IMR-90 (cell line): ENCODE measurements at places on chromosomes 16 and 17.

GRCh38 chr17:48756830-48757251, 28.3 kb upstream of the HOXB13 start:
- H3K27me3 ChIP-seq: peaks cover 85% of the 10 kb centered on the region
- H3K4me3 ChIP-seq: no peak overlapping the region
- H3K36me3 ChIP-seq: no peaks in the 10 kb centered on the region
- no peak overlapping the region for H3K27ac ChIP-seq
- no peak for DNase-seq
- H3K4me1 ChIP-seq: no peaks in the 10 kb centered on the region

- peaks cover 6% of the 10 kb centered on the region; the same call in 1 of the 2 replicates for H3K4me1 ChIP-seq
- DNase-seq: no peak
- H3K27me3 ChIP-seq: no peaks in the 10 kb centered on the region
- no peak overlapping the region for H3K27ac ChIP-seq
These were observed 623 bp upstream of the DDX52 start for GRCh38 chr17:37643869-37644268.

DNA sequence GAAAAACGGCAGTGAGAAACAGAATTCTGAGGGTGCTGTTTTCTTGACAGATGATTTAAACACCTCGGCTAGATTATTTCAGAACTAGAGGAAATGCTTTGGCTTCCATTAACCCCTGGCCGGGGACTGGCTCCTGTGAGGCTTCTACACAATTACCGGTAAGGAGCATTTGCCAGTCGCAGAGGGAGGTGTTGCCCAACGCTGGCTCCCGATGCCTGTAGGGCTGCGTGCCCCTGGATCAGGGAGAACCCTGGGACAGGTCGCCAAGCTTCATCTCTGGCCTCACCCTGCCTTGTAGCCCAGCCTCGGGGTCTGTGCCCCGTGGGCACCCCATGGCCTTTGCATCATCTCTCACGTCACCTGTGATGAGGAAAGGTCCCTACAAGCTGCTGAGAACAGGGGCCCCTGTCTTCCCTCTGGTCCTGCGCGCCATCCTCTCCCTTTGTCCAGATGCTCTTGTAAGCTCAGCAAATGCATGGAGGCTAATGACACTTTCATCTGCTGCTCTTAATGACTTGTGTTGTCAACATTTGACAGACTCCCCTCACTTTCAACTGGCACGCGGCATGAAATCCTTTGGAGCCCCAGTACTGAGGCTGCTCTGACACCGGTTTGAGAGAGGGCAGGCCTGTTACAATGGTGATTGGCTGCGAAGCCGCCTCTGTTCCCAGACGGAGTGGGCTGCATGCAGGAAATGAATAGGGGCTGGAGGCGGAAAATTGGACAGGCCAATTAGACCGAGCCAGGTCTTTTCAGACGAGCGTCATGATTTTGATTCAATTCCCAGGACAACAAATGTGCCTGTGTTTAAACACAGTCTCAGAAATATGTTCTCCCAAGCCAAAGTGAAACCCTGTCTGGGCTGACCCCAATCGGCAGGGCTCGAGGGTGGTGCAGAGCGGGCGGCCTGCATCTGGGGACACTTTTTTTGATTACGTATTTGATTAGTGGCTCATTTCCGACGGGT, 85.5 kb upstream of the DOC2B start:
- no peaks in the 10 kb centered on the region for H3K36me3 ChIP-seq
- DNase-seq: no peak
- H3K27me3 ChIP-seq: peaks cover 9% of the 10 kb centered on the region; the same call in 1 of the 2 replicates
- no peaks in the 10 kb centered on the region for H3K4me1 ChIP-seq
- no peak overlapping the region for H3K4me3 ChIP-seq
- no peak overlapping the region for H3K27ac ChIP-seq

DNA sequence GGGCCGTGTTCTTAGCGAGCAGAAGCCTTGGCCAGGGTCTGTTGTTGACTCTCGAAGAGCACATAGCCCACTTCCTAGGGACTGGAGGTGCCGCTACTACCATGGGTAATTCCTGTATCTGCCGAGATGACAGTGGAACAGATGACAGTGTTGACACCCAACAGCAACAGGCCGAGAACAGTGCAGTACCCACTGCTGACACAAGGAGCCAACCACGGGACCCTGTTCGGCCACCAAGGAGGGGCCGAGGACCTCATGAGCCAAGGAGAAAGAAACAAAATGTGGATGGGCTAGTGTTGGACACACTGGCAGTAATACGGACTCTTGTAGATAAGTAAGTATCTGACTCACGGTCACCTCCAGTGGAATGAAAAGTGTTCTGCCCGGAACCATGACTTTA, 18.5 kb downstream of the RSPRY1 start:
- H3K4me1 ChIP-seq: no peaks in the 10 kb centered on the region
- DNase-seq: no peak
- no peak overlapping the region for H3K27ac ChIP-seq
- H3K4me3 ChIP-seq: no peak overlapping the region
- H3K27me3 ChIP-seq: no peaks in the 10 kb centered on the region

GRCh38 chr16:72910875-72911274, 137.1 kb downstream of the ZFHX3 start:
- H3K27me3 ChIP-seq: no peaks in the 10 kb centered on the region
- DNase-seq: no peak
- H3K4me1 ChIP-seq: peaks cover 1% of the 10 kb centered on the region
- peaks cover 2% of the 10 kb centered on the region; the same call in 1 of the 2 replicates for H3K36me3 ChIP-seq
- H3K27ac ChIP-seq: no peak overlapping the region

GRCh38 chr16:87895641-87896141, 26.4 kb upstream of the SLC7A5 start:
- no peak overlapping the region for H3K27ac ChIP-seq
- DNase-seq: peak; percentile 52
- H3K27me3 ChIP-seq: no peaks in the 10 kb centered on the region
- no peak overlapping the region for H3K4me3 ChIP-seq
- H3K4me1 ChIP-seq: peaks cover 6% of the 10 kb centered on the region

GRCh38 chr16:79772784-79773183, 172.2 kb upstream of the MAF start:
- no peak for DNase-seq
- H3K36me3 ChIP-seq: no peaks in the 10 kb centered on the region
- no peak overlapping the region for H3K4me3 ChIP-seq
- H3K4me1 ChIP-seq: no peaks in the 10 kb centered on the region
- H3K27me3 ChIP-seq: no peaks in the 10 kb centered on the region

GRCh38 chr17:55273579-55274354, 9.0 kb downstream of the HLF start:
- no peak for DNase-seq
- peaks cover 11% of the 10 kb centered on the region for H3K27me3 ChIP-seq
- no peaks in the 10 kb centered on the region for H3K36me3 ChIP-seq

GRCh38 chr16:86899757-86900156, 321.4 kb downstream of the FOXL1 start:
- H3K27ac ChIP-seq: no peak overlapping the region
- peaks cover 2% of the 10 kb centered on the region; the same call in 1 of the 2 replicates for H3K27me3 ChIP-seq
- no peaks in the 10 kb centered on the region for H3K36me3 ChIP-seq
- H3K4me3 ChIP-seq: no peak overlapping the region
- H3K4me1 ChIP-seq: peaks cover 11% of the 10 kb centered on the region; the same call in 1 of the 2 replicates

- no peaks in the 10 kb centered on the region for H3K4me1 ChIP-seq
- H3K27me3 ChIP-seq: no peaks in the 10 kb centered on the region
- H3K4me3 ChIP-seq: no peak overlapping the region
- no peak overlapping the region for H3K27ac ChIP-seq
These were observed 273.9 kb upstream of the MAF start for GRCh38 chr16:79874391-79874790.

DNA sequence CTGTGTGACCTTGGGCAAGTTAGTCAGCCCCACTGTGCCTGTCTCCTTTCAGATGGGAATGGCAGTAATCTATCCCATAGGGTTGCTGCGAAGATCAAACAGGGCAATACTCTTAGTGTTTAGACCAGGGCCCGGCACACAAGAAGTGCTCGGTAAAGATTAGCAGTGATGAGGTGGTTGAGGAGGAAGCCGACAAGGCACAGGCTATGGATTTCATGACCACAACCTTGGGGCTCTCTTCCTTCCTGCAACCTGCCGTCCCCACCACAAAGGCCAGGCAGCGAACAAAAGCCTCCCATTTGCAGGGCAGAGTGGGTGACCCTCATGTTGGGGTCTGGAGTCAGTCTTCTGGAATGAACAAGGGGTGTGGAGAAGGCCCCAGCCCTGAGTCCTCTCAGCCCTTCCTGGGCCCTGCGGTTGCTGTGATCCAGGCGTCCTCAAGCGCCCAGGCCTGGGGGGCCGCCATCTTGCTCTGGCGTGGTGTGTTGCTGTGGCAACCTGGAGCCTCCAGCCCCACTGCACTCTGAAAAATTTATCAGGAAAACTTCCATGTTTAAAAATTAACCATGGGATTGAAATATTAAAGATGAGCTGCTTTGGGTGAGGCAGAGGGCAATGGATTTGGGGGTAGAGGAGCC, 9.8 kb downstream of the ADAM11 start:
- H3K27me3 ChIP-seq: peaks cover 20% of the 10 kb centered on the region
- no peaks in the 10 kb centered on the region for H3K36me3 ChIP-seq
- DNase-seq: no peak
- H3K4me1 ChIP-seq: no peaks in the 10 kb centered on the region

- H3K36me3 ChIP-seq: peaks cover 40% of the 10 kb centered on the region
- H3K4me1 ChIP-seq: peaks cover 2% of the 10 kb centered on the region; the same call in 1 of the 2 replicates
- no peaks in the 10 kb centered on the region for H3K27me3 ChIP-seq
- DNase-seq: peak; percentile 67
These were observed 28.3 kb downstream of the ETV4 start for GRCh38 chr17:43517615-43518386.

- no peaks in the 10 kb centered on the region for H3K4me1 ChIP-seq
- DNase-seq: no peak
- no peak overlapping the region for H3K4me3 ChIP-seq
- no peak overlapping the region for H3K27ac ChIP-seq
- H3K36me3 ChIP-seq: no peaks in the 10 kb centered on the region
These were observed 74.0 kb upstream of the SIAH1 start for GRCh38 chr16:48459167-48459566.

GRCh38 chr17:2064520-2064971, 9.6 kb downstream of the HIC1 start:
- H3K36me3 ChIP-seq: peaks cover 49% of the 10 kb centered on the region
- H3K27ac ChIP-seq: peak overlapping the region; percentile 36
- no peak overlapping the region for H3K4me3 ChIP-seq
- no peak for DNase-seq
